ENCODE measurements at places on chromosomes 5 and 9.

DNA sequence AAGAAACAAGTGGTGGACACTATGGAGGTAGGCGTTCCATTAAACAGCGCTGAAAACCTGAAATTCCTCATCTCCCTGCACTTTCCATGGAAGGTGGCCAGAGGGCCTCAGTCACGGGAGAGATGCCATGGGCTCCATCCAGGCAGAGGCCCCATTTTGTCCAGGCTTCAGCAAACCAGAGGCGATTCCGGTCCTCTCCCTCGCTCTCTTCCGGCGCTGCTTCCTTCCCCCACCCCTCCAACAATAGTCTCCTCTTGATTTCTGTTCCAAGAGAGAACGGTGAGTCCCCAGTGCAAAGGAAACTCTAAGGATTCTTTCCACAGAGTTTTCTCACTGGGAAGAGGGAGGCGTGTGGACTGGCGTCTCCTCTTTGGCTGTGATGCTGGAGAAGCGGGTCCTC lies 7.5 kb downstream of the ZNF366 start:
- no peak for DNase-seq

- no peak for DNase-seq
Observed at GRCh38 chr9:115717711-115718173, 435.8 kb upstream of the PAPPA start.

DNA sequence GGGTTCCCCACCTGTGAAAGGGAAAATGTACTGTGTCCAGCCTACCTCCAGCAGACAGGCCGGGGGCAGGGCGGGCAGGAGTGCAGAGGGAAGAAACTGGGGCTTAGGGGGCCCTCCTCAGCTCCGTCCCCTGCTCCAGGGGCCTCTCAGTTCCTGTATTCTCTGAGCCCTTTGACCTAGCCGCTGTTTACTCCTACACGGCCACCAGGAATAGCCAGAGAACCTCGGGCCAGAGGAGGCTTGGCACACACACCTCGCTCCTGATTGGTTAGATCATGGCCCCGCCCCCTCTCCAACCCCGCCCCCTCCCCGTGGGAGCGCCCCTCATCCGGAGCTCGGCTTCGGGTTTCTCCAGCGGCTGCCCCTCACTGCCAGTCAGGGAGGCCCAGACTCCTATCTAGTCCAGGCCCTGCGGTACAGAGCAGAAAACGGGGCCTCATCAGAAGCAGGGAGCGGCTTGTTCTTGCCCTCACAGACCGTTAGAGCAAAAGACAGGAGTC lies 2.2 kb downstream of the ST6GALNAC6 start:
- DNase-seq: no peak

GRCh38 chr5:141788296-141788970 lies 89.8 kb downstream of the PCDH1 start:
- no peak for DNase-seq

DNA sequence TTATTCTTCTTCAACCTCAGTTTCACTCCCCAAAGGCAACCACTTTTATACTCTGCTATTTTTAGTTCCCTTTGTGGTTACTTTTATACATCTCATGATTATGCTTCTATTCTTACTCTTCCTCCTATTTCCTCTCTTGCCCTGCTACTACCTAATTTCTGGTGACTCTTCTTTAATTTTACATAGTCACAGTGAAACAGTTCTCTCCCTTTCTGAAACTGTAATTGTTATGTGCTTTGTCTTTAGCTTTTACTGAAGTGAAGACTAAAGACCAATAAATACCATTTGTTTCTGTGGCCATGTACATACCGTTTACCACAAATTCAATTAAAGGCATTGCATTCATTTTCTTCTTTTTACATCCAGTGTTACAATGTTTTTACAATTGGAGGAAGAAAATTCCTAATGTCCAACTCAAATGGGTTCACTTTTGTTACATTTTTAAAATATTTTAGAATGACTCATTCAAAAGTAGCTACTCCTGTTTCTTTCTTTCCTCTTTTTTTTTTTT lies 410.6 kb downstream of the PSAT1 start:
- DNase-seq: no peak

GRCh38 chr5:57666582-57666981 lies 184.0 kb upstream of the ACTBL2 start:
- no peak for DNase-seq

- no peak for DNase-seq
Observed at GRCh38 chr5:112865128-112865527, 4.0 kb downstream of the SRP19 start.
